ENCODE measurements at places on chromosomes 13 and 19.
A peak's percentile ranks its signal among the peaks of the same experiment; 100 is the strongest.

DNA sequence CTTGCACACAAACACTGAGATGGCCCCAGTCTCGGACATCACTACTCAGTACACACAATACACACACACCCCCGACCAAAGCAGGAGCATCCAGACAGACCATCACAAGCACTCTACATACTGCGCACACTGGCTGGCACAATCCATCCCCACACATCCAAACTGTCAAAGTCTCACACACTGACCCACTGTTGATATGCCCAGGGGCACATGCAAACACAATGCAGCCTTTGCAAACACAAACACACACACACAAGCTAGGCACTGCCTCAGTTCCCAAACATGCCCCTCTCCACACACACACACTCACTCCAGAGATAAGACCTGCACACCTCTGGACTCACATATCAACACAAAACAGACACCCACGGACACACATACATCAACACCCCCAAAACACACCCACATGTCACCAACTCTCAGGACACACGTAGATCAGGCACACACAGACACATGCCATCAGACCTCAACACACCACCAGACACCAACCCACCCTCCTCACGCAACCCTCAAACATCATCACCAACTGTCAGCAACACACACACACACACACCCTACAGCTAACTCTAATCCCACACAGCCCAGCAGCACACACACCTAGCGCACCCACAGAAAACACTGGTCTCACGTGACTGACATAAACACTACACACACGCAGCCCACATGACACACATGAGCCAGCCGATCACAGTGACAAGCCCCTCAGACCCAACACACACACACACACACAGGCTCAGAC is 1.9 kb downstream of the BBC3 start:
- no peak for DNase-seq

DNA sequence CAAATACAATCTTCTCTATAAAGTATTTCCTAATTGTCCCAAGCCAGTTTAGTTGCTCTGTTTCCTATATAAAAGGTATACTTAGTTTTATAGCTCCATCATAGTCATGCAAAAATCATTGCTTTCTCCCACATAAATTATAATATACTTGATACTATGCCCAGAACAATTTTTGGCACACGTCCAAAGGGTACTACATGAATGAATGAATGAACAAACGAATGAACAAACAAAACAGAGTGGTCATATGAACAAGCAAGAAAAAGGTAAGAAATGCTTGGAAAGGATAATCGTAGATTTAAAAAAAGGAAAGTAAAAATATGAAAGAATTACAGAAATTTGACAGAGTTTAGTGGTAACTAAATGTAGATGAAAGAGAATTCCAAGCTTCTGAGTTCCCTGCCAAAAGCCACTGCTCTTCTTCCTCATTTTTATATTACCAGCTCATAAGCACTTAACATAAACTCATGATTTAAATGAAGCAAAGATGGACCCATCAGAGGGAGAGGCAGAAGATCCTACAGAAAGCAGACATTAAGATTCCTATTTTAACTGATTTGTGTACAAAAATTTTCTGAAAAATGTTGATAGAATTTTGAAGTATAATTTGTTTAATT is 123.2 kb downstream of the ENOX1 start:
- DNase-seq: no peak

GRCh38 chr13:68050761-68051160 is 820.6 kb upstream of the PCDH9 start:
- no peak for DNase-seq

- peak; percentile 83 for DNase-seq
Observed at GRCh38 chr19:17499648-17500446, 11.6 kb upstream of the PGLS start.

DNA sequence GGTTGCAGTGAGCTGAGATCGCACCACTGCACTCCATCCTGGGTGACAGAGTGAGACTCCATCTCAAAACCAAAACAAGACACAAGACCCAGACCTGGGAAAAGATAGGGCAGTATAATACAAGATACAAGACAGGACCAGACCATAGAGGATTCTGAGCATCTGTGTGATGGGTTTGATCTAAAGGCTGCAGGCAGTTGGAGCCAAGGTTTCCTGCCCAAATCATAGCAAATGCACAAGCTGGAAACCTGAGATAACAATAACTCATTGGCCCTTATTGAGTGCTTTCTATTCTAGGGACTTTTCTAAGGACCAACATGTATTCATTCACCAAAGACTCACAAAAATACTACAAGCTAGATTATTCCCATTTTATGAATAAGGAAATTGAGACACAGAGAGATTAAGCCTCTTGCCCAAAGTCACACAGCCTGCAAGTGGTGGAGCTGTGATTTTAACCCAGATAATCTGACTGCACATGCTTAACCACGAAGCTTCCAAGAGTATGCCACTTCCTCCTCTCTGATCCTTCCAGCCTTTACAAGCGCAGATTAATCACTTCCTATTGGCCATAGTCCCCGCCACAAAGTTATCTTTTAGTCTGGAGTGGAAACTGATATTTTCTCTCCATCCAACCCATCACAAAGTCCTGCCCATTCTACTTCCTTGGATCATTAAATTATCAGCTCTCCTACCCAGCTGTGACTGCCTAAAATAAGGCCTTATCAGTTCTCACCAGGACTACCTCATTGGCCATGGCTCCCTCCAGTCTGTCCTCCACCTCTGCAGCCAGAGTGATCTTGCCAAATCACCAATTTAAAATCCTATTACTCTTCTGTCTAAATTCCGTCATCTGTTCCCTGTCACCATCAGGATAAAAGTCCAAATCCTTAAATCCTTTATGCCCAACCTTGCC is 147.2 kb downstream of the FLT1 start:
- DNase-seq: peak; percentile 24

GRCh38 chr13:50244355-50244712 is 229.1 kb downstream of the KCNRG start:
- no peak for DNase-seq

DNA sequence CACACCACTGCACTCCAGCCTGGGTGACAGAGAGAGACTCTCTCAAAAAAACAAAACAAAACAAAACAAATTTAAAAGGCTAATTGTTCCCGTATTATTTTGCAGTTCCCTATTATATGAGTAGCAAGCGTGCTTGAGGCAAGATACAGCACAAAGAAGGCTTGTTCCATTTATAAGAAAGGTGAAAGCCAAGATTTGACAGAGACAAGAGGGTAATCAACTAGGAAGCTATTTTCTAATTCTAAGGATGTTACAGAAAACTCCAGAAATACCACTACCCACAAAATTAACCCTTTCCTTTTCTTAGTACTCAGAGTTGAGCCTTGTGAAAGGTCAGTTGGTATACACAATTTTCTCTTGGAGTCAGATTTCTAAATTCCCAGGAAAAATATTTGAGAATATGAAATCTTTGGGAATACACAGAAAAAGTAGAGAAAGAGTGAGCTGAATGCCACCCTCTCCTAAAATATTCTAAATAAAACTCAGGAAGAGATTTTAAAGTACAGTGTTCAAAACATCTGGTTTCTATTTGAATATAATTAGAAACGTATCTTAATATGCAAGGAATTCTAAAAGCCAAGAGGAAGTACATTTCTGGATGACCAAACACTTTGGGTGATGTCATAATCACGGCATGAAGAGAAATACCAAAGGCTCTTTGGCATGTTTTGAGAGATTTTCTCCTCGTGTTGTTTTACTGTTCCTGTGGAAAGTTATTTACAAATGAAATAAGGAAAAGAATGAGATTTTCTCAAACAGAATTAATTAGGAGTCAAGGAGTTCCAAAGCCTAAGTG is 63.0 kb upstream of the FLT1 start:
- no peak for DNase-seq

DNA sequence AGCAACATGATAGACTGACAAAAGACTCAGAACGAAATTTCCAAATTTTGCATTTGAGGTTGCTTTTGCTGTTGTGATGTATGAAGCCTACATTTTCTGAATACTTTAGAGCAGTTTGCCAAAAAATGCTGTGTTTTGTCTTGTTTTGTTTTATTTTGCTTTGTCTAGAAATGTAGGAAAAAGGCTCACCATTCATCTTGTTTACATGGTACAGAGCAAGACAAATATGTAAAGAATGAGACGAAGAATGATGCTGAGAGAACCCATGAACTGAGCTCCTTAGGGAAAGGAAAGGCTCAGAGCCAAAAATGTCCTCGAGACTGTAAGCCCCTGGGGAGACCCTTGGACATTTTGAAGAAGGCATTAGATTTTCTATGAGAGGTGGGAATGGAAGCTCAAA is 6.8 kb upstream of the SPART start:
- no peak for DNase-seq

DNA sequence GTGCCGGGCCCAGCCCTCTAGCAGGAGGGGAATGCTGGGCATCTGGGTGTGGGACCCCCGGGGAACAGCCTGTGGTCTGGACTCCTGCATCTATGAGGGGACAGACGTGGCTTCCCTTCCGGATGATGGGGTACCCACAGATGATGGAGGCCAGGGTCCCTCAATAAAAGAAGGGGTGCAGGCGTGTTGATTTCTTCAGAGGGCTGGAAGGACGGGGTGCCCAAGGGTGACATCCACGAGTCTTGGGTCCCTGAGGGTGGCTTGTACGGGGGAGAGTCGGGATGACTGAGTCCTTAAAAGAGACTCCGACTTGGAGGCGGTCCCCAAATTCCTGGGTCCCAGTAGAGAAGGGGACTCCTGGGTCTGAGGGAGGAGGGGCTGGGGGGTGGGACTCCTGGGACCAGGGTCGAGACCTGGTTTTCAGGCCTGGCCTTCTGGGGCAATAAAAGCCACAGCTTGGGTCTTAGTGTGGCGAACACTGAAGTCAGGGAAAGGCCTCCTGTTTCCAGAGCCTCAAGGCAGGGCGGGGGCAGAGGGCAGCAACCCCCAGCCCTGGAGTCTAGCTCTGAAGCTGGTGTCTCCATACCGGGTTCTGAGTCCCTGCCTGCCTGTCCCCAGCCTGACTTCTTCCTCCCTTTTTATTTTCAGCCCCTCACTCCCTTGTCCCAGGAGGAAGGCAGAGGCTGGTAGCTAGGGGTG is 459 bp upstream of the GRIN2D start:
- no peak for DNase-seq

DNA sequence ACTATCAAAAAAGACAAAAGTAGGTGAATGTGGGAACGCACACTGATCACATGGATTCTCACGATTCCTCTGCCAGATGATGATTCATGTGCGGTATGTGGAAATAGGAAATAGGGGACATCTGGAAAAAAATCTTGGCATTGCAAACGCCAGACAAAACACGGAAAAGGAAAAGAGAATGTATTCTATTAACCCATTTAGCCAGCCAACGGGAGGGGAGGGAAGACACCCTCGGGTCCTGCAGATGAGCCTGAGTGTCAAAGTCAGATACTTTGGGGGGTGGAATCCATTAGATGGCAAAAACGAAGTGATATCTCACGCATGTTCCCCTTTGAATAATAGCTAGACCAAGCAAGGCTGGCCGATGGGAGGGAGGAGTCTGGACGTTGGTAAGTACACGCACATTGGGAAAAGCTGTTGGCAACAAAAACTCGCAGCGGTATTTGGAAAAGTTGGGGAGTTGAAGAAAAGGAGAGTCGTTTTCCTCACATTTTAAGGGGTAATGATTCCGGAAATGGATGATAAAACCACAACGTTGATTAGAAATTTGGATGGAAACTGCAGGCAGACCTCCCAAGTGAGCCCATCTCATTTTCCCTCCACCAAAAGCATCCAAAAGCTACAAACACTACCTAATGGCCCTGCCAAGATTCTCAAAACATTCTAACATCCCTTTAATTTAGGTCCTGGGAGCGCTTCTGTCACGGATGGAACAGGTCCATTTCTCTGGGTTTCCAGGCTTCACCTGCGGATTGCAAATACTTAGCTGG is 73.6 kb downstream of the COL4A1 start:
- no peak for DNase-seq

- DNase-seq: no peak
Observed at GRCh38 chr13:113610266-113610665, 25.7 kb downstream of the TFDP1 start.

DNA sequence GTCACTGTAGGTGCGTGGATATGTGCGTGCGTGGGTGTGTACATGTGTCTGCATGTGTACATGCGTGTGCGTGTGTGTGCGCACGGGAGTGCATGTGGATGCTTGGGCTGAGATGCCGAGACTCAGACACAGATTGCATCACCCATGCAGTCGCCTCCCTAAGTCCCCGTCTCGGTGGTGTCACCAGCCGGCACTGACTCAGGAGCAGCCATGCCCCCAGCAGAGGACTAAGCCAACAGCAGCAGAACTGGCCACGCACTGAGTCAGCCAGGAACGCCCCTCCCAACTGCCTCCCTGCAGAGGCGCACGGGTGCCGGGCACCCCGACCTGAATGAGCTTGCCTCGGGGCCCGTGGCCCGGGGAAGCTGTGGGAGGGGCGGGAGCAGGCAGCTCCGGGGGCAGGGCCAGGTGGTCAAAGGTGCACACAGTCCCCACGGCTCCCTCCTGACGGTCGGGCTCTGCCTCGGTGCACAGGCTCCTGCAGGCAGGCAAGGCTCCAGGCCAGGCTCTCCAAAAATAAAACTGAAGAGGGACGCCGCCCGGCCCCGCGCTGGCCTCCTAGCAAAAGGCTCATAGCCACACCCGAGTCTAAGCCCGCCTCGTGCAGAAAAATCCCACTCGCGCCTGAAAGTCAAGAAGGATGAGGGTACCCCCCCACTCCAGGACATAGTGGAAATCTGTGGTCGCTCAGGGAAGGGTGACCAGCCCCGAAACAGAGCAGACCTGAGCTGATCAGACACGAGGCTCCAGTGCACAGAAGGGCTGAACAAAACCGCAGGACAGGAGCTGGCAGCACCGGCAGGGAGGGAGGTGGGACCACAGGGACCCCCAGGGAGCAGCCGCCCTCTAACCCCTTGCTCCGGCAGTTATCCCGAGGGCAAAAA is 49.2 kb downstream of the GADD45B start:
- no peak for DNase-seq

DNA sequence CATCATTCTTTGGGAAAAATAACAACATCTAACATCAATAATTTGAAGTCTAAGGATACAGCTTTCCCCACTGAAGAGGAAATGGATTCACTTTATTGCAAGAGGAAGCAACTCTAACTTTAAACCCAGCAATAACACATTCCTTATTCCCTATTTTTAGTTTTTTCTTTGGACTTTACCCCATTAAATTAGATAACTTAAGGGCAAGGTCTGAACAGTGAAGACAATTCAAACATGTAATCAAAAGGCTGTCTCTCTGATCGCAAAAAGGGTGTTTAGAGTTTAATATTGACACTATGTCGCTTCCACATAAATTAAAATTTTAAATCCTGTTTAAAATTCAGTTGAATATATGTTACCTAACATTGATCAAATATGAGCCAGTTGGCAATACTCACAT is 10.1 kb downstream of the EDNRB start:
- DNase-seq: no peak

Data from HL-60 (cell line).